ENCODE measurements at places on chromosomes 11 and 22. TPM values are rescaled to one million over a fixed set of nuclear protein-coding genes. Genes with fewer than 3 reads are reported as not detected.

DNA sequence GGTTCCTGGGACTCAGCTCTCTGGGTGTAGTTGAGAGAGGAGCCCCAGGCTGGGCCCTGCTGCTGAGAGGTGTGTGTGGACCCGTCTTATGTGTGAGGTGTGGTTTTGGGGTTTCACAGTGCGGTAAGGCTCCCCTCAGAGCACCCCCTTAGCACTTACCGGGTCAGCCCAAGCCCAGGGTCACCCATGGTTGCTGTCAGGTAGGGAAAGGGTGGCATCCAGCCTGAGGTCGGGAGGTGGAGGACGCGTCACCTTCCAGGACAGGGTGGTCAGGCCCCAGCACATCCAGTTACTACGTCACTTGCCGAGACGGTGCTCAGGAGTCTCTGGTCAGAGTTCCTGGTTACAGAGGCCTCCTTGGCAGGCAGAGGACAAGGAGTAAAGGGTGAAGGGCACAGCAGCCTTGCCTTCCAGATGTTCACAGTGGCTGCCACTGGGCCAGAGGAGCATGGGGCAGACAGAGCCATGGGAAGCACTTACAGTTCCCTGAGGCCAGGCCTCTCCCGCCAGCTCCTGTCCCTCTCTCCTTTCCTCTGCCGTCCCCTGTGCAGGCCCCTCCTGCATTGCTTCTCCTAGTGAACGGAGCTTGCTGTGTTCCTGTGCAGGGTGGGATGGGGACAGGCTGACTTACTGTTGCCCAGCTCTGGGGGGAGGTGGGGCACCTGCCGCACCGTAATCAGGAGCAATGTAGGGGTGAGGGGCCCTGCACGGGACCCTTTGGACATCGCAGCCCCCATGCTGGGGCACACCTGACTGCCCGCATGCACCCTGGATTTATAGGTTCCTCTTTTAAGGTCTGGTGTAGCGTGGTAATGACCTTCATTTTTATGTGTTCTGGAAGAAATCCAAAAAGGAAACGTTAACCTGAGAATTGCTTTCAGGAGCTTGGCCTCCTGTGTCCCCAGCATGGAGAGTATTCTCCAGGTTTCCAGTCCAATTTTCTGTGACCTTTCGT is 285.9 kb downstream of the TBC1D22A start:
- no peak for DNase-seq

GRCh38 chr11:123537726-123538125 is 107.7 kb downstream of the GRAMD1B start:
- no peak for DNase-seq

DNA sequence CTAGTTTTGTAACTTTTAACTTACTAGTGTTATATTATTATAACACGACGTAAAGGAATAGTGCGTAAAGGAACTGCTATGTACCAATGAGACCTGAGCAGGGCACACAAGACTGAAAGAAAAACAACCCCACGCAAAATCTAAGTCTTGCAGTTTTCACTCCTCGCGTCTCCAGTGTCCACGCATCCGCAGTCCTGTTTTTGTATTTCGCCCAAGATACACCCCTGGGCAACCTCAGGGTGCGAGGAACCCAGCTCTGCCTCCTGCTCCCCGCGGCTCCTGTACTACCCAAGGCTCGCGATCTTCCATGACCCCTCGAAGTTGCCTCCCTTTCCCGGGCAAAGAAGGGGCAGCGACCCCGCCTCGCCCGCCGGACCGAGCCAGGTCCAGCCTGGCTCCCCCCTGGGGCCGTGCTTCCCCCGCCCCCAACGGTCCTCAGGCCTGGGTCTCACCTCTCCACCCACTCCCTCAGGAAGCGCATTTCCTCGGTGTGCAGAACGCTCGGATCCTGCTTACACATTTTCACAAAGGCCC is 393 bp downstream of the ST13 start:
- DNase-seq: peak; percentile 55

GRCh38 chr11:19458721-19459120 is 218.0 kb upstream of the E2F8 start:
- DNase-seq: no peak

DNA sequence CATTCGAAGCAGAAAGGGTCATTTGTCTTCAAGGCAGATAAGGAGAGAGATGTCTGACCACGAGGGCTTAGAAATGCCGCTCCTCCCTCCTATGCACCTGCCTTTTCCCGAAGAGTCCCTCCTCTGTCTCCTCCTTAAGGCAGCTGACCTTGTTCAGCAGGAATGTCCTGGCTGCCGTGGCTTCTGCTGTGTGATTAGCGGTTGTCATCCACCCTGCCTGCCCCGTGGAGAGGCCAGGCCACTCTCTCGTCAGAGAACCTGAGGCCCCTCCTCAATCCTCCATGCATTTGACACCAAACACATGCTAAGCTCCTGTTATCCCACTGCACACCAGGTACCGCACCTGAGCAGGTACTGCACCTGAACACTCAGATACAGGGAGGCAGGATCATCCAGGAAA is 834.6 kb downstream of the TBC1D22A start:
- no peak for DNase-seq

DNA sequence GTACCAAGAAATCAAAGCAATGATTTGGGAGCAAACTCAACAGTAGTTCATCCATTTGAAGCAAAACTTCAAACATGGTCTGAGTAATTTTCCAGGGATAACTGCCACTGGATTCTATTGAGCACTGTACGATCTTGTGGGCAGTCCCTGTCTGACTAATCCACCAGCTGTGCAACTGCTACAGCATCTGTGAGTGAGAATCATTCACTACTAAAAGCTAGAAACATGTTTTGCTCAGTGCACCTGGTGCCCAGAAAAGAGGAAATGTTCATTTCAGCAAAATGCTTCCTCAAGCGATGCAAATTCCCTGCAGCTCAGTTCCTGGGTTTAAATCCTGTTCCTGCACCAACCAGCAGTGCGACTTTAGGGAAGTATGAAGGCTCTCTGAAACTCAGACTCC is 1077.9 kb downstream of the DLG2 start:
- DNase-seq: no peak

DNA sequence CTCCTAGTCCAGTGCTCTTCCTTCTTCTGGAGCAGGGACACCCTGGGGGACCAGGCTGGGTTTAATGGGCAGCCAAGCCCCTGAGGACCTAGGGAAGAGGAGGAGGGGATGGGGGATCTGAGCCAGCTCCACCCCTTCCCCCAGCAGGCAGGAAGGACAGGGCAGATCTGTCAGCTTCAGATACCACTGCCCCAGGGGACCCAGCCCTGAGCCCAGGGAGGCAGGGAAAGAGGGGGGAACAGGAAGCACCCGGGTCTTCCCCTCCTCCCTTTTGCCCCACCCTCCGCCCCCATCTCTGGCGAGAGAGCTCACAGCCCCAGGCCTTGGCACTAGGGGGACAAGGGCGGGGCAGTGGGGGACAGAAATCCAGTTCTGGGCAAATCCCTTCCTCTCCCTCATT is 11.7 kb upstream of the SOX10 start:
- DNase-seq: no peak

DNA sequence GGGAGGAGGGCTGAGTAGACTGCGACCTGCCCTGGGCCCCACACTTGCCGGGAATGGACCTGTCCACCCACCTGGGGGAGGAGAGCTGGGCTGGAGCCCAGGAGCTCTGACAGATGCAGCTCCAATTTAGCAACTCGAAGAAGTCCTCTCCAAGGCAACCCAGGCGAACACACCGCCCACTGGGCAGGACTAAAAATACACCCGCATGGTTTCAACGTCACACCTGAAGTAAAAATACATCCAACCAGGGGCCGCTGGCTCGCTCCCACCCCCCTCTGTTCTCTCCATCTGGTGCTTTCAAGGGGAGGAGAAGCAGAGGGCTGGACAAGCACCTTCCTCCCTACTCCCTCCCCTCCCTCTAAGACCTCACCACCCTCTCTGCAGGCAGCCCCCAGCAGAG is 119.9 kb downstream of the FEZ1 start:
- no peak for DNase-seq

GRCh38 chr11:60589611-60590010 is 74.4 kb downstream of the MS4A13 start:
- no peak for DNase-seq

NAP1L4 gene
- 132 TPM for total RNA-seq

MMP13 gene
- total RNA-seq: not detected

TMPRSS6 gene
- total RNA-seq: not detected

KLHL35 gene
- total RNA-seq: 0.85 TPM

NLRP14 gene
- not detected for total RNA-seq

ESAM gene
- total RNA-seq: 84.4 TPM

Measured in dermis blood vessel endothelial cell (primary cell).